Neural crest cell (in vitro differentiated cells): ENCODE measurements at places on chromosomes 16 and 17. TPM values are rescaled to one million over a fixed set of nuclear protein-coding genes. Genes with fewer than 3 reads are reported as not detected.

The TPSD1 gene
- not detected in 2 replicates for total RNA-seq

The ZNF276 gene
- total RNA-seq, result 31.6 and 32.9 TPM in 2 replicates

The ECI1 gene
- total RNA-seq, result 71.9 and 79.2 TPM in 2 replicates

GRCh38 chr17:332558-333322 lies 19.9 kb downstream of the RPH3AL start:
- DNase-seq, result no peak

DNA sequence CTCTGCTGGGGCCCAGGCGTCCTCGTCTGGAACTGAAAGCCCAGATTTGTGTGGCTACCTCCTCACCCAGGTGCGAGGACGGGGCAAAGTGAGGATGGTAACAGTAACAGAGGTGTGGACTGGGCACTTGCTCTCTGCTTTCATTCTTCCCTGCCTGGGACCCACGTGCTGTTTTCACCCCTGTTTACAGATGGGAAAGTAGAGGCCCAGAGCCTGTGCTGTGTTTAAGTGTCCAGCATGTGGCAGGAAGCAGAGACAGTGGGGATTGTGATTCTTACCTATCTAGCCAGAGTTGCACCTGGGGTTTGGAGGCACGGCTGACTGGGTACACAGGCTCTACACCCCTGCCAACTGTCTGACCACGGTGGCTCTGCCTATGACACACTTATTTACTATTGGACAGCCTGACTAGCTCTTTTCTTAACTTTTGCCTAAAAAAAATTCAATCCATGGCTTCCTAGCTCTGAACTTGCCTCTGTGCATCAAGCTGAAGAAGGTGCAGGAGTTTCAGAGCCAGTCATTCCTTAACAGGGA lies 155.4 kb downstream of the CLEC16A start:
- no peak for DNase-seq

DNA sequence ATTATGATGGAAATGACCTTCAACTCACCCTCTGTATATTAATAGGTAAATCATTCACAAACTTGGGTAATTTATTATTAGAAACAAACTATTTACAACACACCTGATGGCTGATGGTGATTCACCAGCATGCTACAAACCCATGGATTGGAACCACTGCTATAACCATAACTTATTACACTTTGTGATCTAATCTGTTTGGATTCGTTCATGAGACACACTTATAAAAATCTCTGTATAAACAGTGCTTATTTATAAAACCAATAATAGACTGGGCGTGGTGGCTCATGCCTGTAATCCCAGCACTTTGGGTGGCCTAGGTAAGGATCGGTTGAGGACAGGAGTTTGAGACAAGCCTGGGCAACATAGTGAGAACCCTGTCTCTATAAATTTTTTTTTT lies 16.0 kb downstream of the SMIM36 start:
- DNase-seq, result no peak

DNA sequence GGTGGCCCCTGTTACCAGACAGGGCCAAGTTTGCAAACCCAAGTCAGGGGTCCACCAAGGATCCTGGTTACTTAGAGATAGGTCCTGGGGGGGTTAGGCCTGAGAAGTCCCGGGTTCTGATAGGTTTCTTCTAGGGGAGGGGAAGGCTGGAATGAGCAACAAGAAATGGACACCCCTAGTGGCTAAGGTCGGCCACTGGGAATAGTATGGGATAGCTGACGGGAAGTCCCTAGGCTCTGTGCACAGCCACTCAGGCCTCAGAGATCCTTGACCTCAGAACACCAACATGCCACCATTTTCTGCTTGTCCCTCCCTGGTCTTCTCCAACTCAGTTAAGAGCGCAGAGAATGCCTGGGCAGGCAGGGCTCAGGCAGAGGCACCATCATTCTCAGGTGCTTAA lies 13.4 kb downstream of the TK2 start:
- DNase-seq, result no peak

- DNase-seq, result peak; percentile 60
Measured at GRCh38 chr16:6682142-6682811, 650.4 kb upstream of the RBFOX1 start.

- DNase-seq, result no peak
Measured at GRCh38 chr16:1108299-1109252, 12.5 kb upstream of the C1QTNF8 start.

DNA sequence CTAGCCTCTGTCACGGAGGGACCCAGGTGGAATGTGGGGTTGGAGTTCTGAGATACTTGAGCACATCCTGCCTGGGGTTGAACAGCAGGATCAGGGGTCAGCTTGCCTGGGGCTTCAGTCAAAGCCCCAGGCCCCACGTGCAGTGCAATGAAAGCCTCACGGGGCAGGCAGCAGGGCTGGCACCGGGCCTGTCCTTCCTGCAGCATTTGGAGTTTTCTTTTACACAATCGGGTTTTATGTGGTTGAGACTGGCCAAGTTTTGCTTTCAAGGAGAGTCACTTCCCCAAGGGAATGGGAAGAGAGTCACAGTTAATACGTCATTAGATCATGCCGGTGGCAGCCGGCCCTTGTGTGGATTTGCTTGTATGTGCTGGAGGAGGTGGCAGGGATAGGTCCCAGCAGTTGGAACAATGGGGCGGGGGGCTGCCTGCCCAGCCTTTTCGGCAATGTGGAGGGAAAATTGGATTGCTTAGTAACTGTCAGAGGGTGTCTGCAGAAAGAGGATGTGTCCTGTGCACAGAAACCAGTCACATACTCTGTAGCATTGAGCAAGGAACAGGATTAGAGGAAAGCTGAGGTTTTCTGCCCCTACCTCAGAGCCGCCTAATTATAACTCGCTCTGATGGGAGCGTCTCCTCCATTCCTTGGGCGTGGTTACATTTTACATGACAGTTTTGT lies 4.5 kb downstream of the RMI2 start:
- DNase-seq, result no peak

DNA sequence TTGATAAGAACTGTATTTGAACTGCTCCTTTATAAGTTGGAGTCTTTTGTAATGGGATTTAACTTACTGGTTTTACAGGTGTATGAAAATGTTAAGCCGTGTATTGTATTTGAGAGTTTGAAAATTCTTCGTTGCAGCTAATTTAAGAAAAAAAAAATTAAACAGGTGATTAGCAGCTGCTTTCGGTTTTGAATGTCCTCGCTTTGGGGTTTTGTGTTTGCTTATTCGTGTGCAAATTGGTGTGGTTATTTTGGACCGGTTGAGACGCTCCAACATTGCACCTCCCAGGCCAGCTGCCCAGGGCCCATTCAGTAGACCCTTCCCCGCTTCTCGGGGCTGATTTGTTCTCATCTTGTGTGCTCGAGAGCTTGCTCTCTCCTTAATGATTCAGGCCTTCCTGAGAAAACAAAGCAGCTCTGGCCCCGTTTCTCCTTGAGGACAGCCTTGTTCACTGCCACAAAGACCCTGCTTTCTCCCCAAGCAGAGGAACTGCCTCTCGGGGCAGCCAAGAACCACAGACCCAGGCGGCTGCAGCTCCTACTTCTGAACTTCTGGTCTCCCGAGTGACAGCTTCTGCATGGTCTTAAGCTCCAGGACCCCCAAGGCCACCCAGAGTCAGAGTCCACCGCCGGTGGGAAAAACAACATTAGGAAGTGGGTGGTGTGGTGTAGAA lies 100.5 kb downstream of the MSI2 start:
- DNase-seq, result no peak

GRCh38 chr16:84740596-84741116 lies 40.9 kb downstream of the USP10 start:
- no peak for DNase-seq

GRCh38 chr16:67150833-67151396 lies at the start of gene B3GNT9:
Gene B3GNT9 (minus strand): TSS chr16:67150998. CDS start chr16:67150485, 513 bp downstream.
- DNase-seq, result peak; percentile 52

DNA sequence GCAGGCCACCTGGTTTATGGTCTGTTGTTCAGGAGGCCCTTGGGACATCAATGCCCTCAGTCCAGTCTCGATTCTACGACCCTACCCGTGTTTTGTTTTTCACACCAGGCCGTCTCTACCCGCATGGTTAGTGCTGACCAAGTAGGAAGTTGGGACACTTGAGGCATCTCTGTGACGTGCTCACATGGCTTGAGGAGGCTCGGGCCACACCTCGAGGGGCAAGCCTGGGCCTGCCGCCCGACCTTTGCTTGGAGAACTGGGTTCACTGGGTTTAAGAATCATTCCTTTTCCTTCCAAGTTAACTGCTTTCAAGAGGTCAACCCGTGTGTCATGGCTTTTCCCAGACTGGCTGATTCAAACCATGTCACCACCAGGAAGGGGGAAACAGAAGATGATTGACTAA lies 86.8 kb downstream of the CMIP start:
- no peak for DNase-seq

- DNase-seq, result no peak
Measured at GRCh38 chr17:63644846-63645245, 22.6 kb downstream of the MAP3K3 start.

DNA sequence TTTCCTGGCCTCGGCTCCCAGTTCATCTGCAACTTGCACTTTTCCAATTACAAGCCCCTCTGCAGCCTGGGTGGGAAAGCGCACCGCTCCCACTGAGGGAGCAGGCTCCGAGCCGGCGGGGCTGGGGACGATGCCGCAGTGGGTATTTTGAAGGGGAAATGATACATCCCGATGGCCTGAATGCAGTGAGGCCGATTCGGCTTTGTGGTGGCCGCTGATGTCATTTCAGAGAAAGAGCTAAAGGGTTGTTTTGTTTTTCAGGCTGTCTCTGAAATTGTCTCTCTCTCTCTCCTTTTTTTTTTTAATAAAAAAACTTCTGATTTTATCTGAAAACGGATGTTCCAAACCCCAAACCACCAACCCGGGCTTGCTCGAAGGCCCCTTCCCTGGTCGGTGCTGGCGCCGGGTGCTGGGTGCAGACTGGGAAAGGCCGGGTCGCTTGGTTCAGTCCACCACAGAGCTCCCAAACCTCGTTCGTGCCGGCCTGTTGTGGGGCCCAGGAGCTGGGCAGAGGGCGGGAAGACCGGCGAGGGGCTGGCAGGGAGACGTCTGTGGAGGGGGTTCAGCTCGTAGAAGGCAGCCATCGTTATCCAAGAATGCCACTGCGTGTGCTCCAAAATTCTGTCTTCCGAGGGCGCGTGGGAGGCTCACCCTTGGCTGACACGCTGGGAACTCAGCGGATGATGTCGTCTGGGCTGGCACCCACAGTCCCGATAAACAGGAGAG lies 102.8 kb downstream of the FOXL1 start:
- no peak for DNase-seq

DNA sequence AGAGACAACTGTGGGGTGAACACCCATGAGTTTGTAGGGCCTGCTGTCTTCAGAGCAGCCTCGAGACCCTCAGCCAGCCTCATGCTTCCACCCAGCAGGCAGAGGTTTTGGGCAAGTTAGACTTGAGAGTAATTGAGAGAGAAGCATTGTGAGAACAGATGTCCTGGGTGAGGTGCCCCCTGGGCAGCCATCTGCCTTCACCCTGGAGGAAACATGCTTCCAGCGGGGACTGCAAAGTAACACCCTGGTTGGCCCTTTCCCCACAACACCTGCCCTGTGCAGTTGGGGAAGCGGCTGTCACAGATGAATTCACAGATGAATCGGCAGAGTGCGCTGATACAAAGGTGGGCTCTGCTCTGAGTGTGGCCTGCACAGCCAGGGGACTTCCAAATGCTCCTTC lies 23.4 kb downstream of the ATPAF2 start:
- no peak for DNase-seq

GRCh38 chr16:89040391-89040790 lies 53.3 kb upstream of the ACSF3 start:
- DNase-seq, result no peak
